ENCODE measurements at places on chromosomes 7 and 10.

GRCh38 chr7:112081778-112082177 is 124.4 kb downstream of the DOCK4 start:
- DNase-seq: peak; percentile 98

GRCh38 chr10:99562631-99563030 is 29.9 kb downstream of the NKX2-3 start:
- DNase-seq: no peak

GRCh38 chr7:64874562-64875250 is 28.4 kb upstream of the ZNF273 start:
- DNase-seq: no peak

- no peak for DNase-seq
These were observed 67.4 kb downstream of the FOXP2 start for GRCh38 chr7:114481999-114482398.

DNA sequence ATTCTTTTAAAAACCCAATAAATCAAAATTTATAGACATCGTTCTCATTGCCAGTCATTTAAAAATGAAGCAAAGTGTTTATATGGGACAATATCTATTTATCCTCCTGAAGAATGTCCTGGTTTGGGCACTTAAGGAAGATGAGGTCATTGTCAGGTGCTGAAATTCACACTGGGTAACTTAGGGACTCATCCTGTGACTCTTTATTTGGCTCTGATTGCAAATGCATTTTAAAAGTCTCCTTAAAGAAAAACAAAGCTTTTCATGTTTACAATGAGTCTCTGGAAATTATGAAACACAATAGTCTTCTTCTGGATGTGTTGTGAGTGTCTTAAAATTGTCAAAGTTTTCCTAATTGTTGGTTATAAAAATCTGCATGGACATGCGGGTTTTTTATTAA is 69.5 kb upstream of the GPR158 start:
- DNase-seq: no peak

GRCh38 chr7:1172666-1173523 is 12.9 kb upstream of the ZFAND2A start:
- DNase-seq: no peak

- peak; percentile 94 for DNase-seq
These were observed at the start of gene RPS24 for GRCh38 chr10:78033637-78034470. Gene RPS24 (plus strand): TSS chr10:78033863. CDS start chr10:78033902, 39 bp downstream.
